ENCODE measurements at places on chromosomes 2 and 18.

GRCh38 chr2:134718817-134719814 is at the start of gene TMEM163:
Gene TMEM163, minus strand, starts transcription at chr2:134719000.
- DNase-seq, result peak; percentile 49

- no peak for DNase-seq
Observed at GRCh38 chr2:144227427-144228105, 292.4 kb downstream of the ZEB2 start.

DNA sequence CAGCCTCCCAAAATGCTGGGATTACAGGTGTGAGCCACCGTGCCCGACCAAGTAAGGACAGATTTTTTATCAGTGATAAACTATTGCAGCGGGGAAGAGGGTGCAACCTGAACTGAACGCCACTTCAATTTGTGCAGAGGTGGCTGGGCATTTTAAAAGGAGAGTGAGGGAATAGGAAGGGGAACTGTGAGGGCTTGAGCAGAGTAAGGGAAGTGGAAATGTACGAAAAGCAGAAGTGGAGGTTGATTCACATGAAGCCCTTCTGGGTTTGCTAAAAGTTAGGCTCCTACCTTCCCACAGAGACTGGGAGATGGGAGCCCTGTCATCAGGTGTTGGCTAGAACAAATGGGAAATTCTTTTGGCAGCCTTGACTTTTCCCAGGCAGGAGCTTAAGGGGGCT is 6.1 kb downstream of the STK11IP start:
- no peak for DNase-seq

DNA sequence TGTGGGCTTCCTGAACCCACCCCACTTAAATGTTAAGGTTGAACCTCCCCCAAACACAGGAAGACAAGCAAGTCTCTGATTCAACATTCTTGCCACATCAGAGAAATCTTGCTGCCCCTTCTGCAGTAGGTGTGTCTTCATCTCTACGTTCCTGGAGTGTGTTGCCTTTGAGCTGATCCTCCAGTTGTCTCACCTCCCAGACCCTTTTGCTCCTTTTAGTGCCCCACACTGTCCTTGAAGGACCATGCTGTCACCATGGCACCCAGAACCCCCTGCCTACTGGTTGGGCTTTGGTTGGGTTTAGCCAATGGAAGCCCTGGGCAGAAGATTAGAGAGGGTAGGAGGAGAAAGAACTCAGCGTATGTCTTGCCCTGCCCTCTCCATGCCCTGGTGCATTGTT is 10.7 kb downstream of the CAB39 start:
- DNase-seq, result no peak

- DNase-seq, result no peak
Observed at GRCh38 chr2:55236992-55237543, 4.6 kb downstream of the RPS27A start.

GRCh38 chr2:46335391-46336282 is 38.4 kb downstream of the EPAS1 start:
- peak; percentile 62 for DNase-seq

GRCh38 chr2:167508709-167509108 is 620.4 kb downstream of the XIRP2 start:
- DNase-seq, result no peak

DNA sequence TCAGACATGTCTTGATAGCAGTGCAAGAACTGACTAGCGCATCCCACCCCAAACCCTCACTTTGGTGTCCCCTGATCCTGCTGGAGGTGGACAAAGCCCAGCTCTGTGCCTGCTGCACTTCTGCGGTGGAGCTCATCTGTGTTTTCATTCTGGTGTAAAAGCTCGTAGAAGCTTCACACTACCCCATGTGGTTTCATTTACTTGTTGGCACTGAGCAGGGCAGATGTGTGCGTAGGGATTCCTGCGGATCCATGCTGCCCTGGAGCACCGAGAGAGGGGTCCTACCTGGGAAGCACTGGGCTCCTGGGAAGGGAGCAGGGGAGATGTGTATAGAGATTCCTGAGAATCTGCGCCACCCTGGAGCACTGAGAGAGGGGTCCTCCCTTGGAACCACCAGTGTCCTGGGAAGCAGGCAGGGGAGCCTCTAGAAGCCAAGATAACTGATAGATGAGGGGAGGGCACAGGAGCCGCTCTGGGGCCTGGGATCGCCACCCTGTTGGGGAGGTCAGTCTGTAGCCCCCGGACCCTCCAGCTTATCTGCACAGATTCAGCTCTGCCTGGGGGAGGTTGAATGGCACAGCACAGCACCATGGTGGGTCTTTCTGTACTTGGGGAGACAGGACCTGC is 106.9 kb upstream of the OTOS start:
- peak; percentile 33 for DNase-seq

GRCh38 chr2:241188361-241189092 is at the start of gene ANO7:
Gene ANO7, plus strand, starts transcription at chr2:241188677. Its CDS starts 1,387 bp downstream, at chr2:241190064.
- no peak for DNase-seq

DNA sequence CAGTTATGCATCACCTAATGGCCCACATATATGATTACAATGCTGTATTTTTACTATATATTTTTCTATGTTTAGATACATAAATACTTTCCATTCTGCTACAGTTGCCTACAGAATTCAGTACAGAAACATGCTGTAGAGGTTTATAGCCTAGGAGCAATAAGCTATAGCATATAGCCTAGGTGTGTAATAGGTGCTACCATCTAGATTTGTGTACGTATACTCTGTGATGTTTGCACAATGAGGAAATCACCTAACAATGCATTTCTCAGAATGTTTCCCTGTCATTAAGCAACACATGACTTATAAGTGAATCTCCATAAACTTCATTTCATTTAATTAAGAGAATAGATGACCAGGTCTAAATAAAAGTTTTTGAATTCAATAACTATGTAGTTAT is 43.5 kb downstream of the SLC38A11 start:
- no peak for DNase-seq

DNA sequence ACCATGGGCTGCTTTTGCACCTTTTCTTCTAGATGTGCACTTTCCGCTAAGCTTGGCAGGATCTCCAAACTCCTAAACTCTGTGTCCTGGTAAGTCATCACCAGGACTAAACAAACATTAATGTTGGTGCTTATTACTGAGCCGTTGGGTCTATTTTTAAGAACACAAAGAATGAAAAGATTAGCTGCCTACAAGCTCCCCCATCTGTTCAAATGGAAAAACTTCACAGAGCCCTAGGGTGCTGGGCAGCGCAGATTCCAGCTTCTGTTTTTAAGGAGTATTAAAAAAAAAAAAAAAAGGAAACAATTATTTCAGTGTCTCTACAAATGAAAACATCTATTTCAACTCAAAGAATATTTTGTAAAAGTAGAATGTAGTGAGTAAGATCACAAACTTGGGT is 97.8 kb upstream of the AQP4 start:
- DNase-seq, result no peak

- no peak for DNase-seq
Observed at GRCh38 chr2:70986499-70987189, 8.0 kb downstream of the TEX261 start.

DNA sequence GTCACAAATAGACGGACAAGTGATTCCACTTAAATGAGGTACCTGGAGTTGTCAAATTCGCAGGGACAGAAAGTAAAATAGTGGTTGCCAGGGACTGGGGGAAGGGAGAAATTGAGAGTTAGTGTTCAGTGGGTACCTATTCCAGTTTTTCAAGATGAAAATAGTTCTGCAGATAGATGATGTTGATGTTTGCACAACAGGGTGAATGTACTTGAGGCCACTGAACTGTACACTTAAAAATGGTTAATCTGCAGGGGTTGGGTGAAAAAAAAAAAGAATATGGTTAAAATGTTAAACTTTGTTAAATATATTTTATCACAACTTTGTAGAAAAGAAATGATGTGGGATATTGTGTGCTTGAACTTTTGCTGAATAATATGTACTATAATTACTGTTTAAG is 102.3 kb downstream of the NCK2 start:
- no peak for DNase-seq

- DNase-seq, result no peak
Observed at GRCh38 chr2:84940831-84941412, 30.0 kb upstream of the KCMF1 start.

DNA sequence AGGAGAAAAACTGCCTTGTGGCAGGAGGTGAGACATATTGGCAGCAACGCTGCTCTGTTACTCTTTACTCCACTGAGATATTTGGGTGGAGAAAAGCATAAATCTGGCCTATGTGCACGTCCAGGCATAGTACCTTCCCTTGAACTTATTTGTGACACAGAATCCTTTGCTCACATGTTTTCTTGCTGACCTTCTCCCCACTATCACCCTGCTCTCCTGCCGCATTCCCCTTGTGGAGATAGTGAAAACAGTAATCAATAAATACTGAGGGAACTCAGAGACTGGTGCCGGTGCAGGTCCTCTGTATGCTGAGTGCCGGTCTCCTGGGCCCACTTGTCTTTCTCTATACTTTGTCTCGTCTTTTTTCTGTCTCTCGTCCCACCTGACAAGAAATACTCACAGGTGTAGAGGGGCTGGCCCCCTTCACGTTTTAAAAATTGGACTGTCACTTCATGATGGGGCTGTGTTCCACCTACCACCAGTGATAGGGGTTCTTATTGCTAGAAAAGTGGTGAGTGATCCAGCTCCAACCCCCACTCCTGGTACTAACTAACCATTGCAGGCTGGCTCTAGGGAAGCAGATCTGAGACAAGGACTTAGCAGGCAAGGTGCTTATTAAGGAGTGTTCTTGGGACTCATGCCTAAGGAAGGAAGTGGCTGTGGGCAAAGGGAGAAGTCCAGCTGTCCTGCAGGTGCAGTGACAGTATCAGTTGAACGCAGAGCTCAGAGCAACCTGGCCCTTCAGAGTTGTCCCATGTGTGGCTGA is 51.7 kb downstream of the LONRF2 start:
- no peak for DNase-seq

- DNase-seq, result peak; percentile 13
Observed at GRCh38 chr18:39434223-39434920, 1868.8 kb upstream of the CELF4 start.

GRCh38 chr2:160006475-160006874 is 55.9 kb downstream of the PLA2R1 start:
- DNase-seq, result no peak

DNA sequence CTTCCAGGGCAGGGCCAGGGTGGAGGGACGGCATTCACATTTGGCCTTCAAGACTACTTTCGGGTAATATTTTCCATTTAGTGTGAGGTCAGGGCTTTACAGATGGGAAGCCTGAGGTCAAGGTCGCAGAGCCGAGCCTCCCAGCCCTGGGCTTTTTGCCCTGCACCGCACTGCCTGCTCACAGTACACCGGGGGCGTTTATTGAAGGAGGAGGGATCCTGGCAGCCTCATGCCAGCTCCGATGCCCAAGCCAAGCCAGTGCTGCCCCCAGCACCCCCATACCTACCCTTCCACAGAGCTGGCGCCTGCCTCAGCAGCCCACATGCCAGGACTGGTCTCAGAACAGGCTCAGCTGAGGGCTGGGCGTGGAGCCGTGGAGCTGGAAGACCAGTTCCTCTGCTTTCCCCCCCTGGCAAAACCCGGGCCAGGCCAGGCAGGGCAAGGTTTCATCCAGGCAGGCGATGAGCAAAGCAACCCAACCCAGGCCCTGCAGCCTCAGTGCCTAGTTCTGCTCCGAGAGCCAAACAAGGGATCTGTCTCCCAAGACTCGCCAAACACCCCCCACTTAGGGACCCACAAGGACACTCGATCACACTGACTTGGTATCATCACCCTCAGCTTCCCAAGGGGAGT is 11.9 kb downstream of the SDC1 start:
- DNase-seq, result no peak

DNA sequence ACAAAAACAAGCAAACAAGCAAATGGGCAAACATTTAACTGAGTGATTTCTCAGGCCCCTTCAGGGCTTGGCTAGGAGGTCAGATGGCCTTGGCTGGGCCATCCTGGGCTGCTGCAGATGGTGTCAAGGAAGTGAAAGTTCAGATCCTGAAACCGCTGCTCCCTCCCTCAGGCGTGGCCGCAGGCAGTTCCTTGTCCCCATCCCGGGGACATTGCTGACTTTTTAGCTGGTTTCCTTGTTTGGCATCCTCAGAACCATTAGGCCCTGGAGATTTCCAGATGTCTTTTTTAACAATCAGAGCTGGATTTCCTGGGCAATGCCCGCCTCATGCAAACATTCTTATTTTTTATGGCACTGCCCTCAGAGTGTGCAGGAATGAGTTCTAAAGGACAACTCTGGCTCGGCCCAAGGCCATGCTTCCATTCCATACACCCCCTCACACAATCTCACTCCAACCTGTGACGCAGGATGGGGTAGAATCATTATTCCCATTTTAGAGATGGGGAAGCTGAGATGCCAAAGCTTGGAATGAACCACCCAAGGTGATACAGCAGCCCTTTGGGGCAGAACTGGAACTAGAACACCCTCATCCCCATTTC is 86.1 kb upstream of the ZCCHC2 start:
- DNase-seq, result no peak

Data from GM03348 (cell line).